ENCODE measurements at places on chromosomes 7 and 10.

GRCh38 chr10:11197878-11198277 is 180.2 kb downstream of the CELF2 start:
- no peak for DNase-seq

DNA sequence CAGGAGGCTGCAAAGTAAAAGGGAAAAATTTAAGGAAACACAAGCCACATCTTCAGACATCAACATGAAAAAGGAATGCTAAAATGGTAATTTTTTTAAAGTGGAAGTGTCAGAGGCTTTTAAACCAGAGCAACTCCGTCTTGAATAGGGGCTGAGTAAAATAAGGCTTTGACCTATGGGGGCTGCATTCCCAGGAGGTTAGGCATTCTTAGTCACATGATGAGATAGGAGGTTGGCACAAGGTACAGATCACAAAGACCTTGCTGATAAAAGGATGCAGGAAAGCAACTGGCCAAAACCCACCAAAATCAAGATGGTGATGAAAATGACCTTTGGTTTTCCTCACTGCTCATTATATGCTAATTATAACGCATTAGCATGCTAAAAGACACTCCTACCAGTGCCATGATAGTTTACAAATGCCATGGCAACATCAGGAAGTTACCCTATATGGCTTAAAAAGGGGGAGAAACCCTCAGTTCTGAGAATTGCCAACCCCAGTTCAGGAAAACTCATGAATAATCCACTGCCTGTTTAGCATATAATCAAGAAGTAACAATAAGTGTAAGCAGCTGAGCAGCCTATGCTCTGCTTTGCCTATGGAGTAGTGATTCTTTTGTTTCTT is 128.3 kb downstream of the SKAP2 start:
- no peak for DNase-seq

DNA sequence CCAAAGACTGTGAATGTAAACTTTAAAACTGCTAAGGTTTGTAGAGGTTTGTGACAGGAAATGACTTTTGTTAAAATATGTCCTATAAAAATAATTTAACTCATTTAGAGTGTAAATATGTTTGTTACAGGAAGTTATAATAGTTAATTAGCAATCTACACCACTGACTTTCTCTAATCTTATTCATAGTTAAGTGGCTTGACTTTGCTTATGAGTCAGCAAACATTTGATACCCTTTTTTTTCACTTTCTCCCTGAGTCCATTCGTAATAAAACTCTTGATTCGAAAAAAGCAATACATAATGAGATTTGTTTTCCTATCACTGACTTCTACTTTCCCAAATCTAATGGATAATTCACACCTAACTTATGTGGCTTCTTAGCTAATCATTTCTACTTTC is 317.7 kb upstream of the SEMA3C start:
- no peak for DNase-seq

- no peak for DNase-seq
These were observed 658 bp downstream of the DMBT1 start for GRCh38 chr10:122561212-122561611.

DNA sequence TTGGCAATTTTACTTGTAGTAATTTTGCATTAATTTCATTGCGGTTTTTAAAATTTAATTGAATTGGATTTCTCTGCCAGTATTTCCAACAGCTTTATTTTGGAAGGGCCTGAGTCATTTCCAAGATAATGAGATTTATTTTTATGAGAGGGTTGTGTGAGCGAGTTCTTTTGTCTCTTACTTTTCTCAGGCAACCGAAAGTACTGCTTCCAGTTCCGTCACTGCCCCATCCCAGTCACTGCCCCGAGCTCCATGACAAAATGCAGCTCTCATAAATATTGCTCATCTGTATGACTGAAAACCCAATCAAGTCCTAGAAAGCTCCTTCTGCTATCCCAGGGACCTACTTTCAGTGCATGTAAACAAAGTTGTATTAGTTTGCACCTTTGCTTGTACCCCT is 468.4 kb upstream of the SEMA3D start:
- no peak for DNase-seq

DNA sequence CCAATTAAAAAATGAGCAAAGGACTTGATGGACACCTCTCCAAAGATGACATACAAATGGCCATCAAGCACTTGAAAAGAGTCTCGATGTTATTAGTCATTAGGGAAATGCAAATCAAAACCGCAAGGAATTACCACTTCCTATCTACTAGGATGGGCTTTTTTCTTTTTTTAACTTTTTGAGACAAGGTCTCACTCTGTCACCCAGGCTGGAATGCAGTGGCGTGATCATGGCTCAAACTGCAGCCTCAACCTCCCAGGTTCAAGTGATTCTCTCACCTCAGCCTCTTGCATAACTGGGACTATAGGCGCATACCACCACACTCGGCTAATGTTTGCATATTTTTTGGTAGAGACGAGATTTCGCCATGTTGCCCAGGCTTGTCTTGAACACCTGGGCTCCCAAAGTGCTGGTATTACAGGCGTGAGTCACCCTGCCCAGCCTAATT is 13.6 kb downstream of the NKX1-2 start:
- DNase-seq: no peak

GRCh38 chr10:14008740-14009080 is 322.0 kb downstream of the FRMD4A start:
- no peak for DNase-seq

DNA sequence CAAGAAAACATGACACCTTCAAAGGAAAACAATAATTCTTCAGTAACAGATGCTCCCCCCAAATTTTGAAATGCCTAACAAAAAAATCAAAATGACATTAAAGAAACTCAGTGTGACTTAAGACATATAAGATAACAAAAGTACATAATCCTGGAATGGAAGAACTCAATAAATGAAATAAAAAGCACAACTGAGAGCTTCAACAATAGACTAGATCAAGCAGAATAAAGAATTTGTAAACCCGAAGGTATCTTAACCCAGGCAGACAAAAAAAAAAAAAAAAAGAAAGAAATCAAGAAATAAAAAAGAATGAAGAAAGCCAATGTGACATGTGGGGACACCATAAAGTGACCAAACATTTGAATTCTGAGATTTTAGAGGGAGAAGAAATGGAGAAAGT is 27.7 kb upstream of the LRRD1 start:
- DNase-seq: no peak

All from muscle of arm (tissue), 14 donors.